ENCODE measurements at places on chromosomes 3 and 15. TPM values are rescaled to one million over a fixed set of nuclear protein-coding genes. Genes with fewer than 3 reads are reported as not detected.

Gene LEKR1
- 0.09 TPM for total RNA-seq

Gene WNT7A
- total RNA-seq, result not detected

Gene ERC2
- total RNA-seq, result 1.1 TPM

Gene GOLGA6L10
- total RNA-seq, result 0.94 TPM

Gene MED12L
- 0.19 TPM for total RNA-seq

Data from endothelial cell of coronary artery (primary cell).